Mammary microvascular endothelial cell (primary cell): ENCODE measurements at places on chromosomes 12 and 14. TPM values are rescaled to one million over a fixed set of nuclear protein-coding genes. Genes with fewer than 3 reads are reported as not detected.

The APPL2 gene
- 15.8 and 19.4 TPM in 2 replicates for total RNA-seq

The OR4E2 gene
- total RNA-seq, result not detected in 2 replicates

The DHRS2 gene
- 0.13 and 0.20 TPM in 2 replicates for total RNA-seq

The NPAS3 gene
- 0.10 TPM in 1 of 2 replicates, not detected in the other for total RNA-seq

The TMEM52B gene
- not detected in 2 replicates for total RNA-seq

The LBHD2 gene
- not detected in 2 replicates for total RNA-seq
